ENCODE measurements at places on chromosomes 12 and 14. TPM values are rescaled to one million over a fixed set of nuclear protein-coding genes. Genes with fewer than 3 reads are reported as not detected.

KRT81 gene
- 4,063 TPM for total RNA-seq

ACSS3 gene
- not detected for total RNA-seq

LRCOL1 gene
- not detected for total RNA-seq

PLEKHH1 gene
- total RNA-seq = 3.1 TPM

ATP23 gene
- 4.9 TPM for total RNA-seq

PAPOLA gene
- total RNA-seq = 81.2 TPM

DEGS2 gene
- 1.4 TPM for total RNA-seq

HCAR1 gene
- total RNA-seq = not detected

SERPINA1 gene
- total RNA-seq = 3.1 TPM

TMEM30B gene
- total RNA-seq = 0.29 TPM

GLS2 gene
- 0.27 TPM for total RNA-seq

RNASE7 gene
- total RNA-seq = not detected

MIPOL1 gene
- 3.4 TPM for total RNA-seq

SRGAP1 gene
- 10.5 TPM for total RNA-seq

DDX51 gene
- total RNA-seq = 26.2 TPM

TIGAR gene
- 42.0 TPM for total RNA-seq

NKX2-1 gene
- total RNA-seq = not detected

RHOJ gene
- total RNA-seq = not detected

SAMD15 gene
- total RNA-seq = 2.0 TPM

TMEM119 gene
- 0.16 TPM for total RNA-seq

GPR65 gene
- total RNA-seq = not detected

CAPS2 gene
- 0.38 TPM for total RNA-seq

EXOC3L4 gene
- total RNA-seq = 0.82 TPM

ADSS1 gene
- 6.4 TPM for total RNA-seq

HNF1A gene
- 3.9 TPM for total RNA-seq

KRT85 gene
- total RNA-seq = not detected

BCAT1 gene
- 10.5 TPM for total RNA-seq

SMCO3 gene
- total RNA-seq = not detected

IL22 gene
- total RNA-seq = not detected

ANO4 gene
- 0.14 TPM for total RNA-seq

IAPP gene
- total RNA-seq = not detected

SRRM4 gene
- not detected for total RNA-seq

PARPBP gene
- total RNA-seq = 16.8 TPM

TAS2R46 gene
- total RNA-seq = not detected

KCNJ8 gene
- total RNA-seq = 0.31 TPM

ZNF740 gene
- total RNA-seq = 17.1 TPM

CKB gene
- total RNA-seq = 130 TPM

KRT77 gene
- not detected for total RNA-seq

KRT80 gene
- 36.8 TPM for total RNA-seq

WNT5B gene
- 2.8 TPM for total RNA-seq

BDKRB2 gene
- 1.7 TPM for total RNA-seq

AMIGO2 gene
- 95.5 TPM for total RNA-seq

PROX2 gene
- not detected for total RNA-seq

KITLG gene
- 14.2 TPM for total RNA-seq

PPP1R1A gene
- 0.24 TPM for total RNA-seq

KLRK1 gene
- total RNA-seq = not detected

GNB3 gene
- 1.9 TPM for total RNA-seq

MDGA2 gene
- total RNA-seq = not detected

KRT82 gene
- total RNA-seq = not detected

MMP19 gene
- total RNA-seq = 0.49 TPM

C12orf54 gene
- total RNA-seq = not detected

MIP gene
- not detected for total RNA-seq

SDS gene
- 1.1 TPM for total RNA-seq

BCL11B gene
- total RNA-seq = 0.38 TPM

ARID2 gene
- total RNA-seq = 9.6 TPM

SPTB gene
- 2.5 TPM for total RNA-seq

CPNE6 gene
- 0.16 TPM for total RNA-seq

KRT75 gene
- total RNA-seq = 0.26 TPM

All from A549 treated with GW870086 at 1 μM for 4 hours (cell line).